ENCODE measurements at places on chromosomes 1 and 21.

- DNase-seq, result no peak
Observed at GRCh38 chr1:94759188-94759587, 61.0 kb upstream of the SLC44A3 start.

DNA sequence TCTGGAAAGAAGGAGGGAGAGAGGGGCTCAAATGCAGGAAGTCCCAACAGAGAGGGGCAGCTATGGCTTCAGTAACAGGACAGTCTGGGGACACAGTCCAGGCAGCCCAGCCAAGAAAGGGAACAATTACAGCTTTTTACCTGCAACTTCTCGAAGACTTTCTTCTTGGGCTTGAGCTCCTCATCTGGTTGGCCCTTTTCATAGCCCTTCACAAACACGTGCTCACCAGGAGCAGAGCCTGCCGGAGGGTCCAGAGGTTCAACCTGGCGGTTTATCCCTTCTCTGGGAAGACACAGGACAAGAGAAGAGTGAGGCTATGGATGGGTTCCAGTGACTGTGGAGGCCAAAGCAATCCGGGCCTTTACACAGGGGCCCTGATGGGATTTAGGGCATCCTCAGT, 37.9 kb downstream of the YARS1 start:
- no peak for DNase-seq

- no peak for DNase-seq
Observed at GRCh38 chr21:45887788-45888187, 93.8 kb upstream of the COL6A1 start.

DNA sequence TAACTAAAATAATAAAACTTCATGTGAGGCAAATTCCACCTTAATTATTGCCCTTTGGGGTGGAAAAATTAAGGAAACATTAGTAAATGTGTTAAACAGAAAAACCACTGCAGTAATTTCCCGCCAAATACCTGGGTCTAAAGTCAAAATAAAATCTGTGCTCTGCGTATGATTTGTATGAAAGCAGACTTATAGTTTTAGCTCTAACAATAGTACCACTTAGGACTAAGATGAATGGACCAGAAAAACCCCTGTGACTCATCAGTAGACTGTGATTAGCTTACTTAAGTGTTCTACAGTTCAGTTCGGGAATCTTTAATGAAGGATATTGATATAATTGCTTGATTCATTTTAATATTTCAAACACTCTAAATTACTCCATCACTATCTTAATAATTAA, 23.3 kb upstream of the C1orf105 start:
- no peak for DNase-seq

DNA sequence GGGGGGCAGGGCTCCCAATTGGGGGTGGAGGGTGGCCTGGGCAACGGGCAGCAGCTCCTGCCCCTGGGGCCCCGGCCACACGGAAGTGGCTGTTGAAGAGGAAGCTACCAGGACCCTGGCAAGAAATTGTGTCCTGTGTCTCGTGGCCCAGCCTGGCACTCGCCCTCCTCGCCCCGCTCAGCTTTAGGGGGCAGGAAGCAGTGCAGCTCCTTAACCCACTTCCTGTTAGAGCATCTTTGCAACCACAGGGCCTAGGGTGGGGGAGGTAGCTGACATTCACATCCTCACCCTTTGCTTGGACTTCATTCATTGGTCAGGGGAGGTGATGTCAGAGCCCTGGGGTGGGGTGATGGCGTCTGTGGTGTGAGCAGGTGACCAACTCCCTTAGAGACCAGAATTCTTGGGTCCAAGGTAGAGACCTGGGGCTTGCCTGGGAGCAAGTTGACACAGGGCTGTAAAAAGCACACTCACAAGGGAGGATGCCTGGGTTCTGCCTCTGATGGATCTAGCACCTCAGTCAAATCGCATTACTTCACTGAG, at the start of gene ARHGAP30:
Gene ARHGAP30, minus strand, starts transcription at position 161 of the 540 bp plus-strand sequence. CDS start 267 bp downstream, outside the sequence.
- peak; percentile 65 for DNase-seq

GRCh38 chr1:194230351-194231144, 1044.1 kb upstream of the B3GALT2 start:
- no peak for DNase-seq

- no peak for DNase-seq
Observed at GRCh38 chr1:23865543-23865930, 2.6 kb downstream of the FUCA1 start.

GRCh38 chr1:87369736-87370478, 41.2 kb downstream of the LMO4 start:
- no peak for DNase-seq

DNA sequence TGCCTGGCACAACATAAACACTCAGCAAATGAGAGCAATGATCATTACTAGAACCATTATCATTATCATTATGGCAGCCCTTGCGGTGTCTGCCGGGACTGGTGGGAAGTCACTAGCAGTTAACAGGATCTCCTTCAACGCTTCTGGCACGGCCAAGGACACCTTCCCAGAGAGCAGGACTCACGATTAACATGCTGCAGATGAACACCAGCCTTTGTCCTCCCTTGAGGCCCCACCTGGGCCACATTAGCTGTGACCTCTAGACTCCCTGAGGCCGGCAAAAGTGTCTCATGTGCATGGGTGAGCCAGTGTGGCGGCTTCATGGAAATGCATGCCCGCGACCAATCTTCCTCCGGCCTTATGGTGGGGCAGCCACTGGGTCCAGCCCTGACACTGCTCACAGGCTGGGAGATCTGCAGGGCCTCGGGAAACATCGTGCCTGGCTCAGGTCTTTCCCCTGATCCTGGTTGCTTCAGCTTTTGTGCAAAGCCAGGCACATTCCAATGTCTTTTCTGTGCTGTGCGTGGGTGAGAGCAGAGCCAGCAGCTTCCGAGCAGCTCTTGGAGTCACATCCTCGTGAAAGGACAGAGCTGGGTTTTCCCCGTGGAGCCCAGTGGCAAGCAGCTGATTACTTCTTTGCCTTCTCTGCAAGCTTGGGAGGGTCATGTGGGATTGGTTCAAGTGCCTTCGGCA, 107.3 kb downstream of the HMGB4 start:
- no peak for DNase-seq

DNA sequence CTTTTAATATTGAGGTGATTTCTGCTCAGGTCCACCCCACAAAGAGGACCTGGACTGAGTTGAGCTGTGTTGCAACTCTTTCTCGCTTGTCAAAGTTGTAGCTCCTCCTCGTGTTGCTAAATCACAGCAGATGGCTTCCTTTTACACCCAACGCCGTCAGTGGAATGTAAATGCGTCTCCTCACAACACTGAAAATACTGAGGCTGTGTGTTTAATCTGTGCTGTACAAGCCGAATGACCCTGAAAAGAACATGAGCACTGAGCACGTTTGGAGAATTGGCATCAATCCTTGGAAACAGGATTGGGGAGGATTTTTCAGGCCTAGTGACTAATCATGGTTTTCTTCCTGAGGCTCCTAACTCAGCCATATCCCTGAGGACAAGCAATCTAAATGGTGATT, 196.0 kb downstream of the CRB1 start:
- DNase-seq, result no peak

- no peak for DNase-seq
Observed at GRCh38 chr1:149936170-149936991, at the start of gene MTMR11. Gene MTMR11, minus strand, starts transcription at chr1:149936879. Its CDS starts 232 bp downstream, at chr1:149936647.

- no peak for DNase-seq
Observed at GRCh38 chr1:239243006-239243405, 143.4 kb upstream of the CHRM3 start.

GRCh38 chr1:111669268-111669667, 49.7 kb downstream of the RAP1A start:
- DNase-seq, result no peak

DNA sequence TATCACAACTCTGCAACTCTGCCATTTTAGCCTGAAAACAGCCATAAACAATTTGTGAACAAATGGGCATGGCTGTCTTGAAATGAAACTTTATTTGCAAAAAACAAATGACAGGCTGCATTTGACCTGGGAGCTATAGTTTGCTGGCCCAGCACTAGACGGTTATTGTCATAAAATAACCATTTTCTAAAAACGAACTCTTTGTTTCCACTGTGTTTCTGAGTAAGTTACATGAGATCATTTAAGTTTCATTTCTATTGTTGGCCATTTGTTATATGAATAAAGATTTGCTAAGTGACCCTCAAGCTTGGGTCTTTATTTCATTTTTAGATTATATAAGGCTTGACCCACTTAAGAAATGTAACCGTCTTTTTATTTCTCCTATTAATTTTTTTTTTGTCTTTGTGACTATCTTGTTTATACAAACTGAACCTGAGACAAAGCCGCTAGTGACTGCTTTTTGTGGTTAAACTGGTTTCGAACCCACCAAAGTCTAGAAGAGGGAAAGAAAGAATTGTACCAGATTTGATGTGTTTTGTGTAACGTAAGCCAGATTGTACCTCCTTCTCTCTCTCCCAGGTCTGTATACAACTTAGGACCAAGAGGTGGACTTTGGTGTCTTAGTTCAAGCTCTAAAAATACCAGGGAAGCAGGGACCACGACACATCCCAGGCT, 12.9 kb upstream of the KCNJ15 start:
- DNase-seq, result no peak

DNA sequence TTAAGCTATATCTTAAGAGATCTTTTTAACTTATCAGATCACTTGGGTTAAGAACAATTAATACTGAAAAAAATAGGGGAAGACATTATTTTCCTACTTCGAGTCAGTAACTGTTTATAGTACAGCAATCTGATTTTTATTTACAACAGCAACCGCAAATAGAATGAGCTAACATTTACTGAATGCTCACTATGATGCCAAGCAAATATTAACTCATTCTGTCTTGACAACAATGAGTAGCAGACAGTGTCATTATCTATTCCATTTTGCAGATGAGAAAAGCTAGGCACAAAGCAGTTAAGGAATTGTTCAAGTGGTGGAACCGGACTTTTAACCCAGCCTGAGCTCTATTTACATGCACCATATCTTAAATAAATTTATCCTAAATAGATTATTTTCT, 273.7 kb downstream of the NTNG1 start:
- no peak for DNase-seq

DNA sequence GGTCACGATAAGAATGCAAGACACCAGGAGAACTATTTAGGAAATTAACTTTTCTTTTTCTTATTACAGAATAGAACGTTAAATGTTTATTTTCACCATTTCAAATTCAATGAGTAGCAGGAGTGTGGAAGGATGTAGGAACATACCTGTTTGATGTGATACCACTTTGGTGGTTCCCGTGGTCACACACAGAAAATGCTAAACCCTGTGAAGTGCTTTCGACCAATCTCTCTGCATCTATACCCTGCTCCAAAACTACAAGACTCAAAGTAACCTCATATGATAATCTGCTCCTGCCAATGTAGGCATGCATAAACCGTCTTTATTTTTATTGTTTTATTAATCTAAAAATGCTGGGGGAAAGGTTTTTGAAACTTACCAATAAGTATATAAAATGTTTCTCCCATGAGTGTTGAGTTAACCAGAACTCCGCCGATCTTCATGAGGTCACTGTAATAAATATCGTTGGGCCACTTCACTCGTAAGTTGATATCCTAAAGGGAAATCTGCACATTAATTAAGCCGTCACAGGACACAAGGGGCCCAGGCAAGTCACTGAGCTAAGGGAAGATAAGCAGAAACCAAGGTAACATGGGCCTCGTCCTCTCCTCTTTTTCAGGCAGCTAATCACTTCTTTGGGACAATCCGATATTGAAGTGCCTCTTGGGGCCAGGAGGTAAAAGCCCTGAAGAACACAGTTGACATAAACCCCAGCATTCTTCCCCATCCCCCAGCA, 60.6 kb downstream of the SIM2 start:
- DNase-seq, result no peak

DNA sequence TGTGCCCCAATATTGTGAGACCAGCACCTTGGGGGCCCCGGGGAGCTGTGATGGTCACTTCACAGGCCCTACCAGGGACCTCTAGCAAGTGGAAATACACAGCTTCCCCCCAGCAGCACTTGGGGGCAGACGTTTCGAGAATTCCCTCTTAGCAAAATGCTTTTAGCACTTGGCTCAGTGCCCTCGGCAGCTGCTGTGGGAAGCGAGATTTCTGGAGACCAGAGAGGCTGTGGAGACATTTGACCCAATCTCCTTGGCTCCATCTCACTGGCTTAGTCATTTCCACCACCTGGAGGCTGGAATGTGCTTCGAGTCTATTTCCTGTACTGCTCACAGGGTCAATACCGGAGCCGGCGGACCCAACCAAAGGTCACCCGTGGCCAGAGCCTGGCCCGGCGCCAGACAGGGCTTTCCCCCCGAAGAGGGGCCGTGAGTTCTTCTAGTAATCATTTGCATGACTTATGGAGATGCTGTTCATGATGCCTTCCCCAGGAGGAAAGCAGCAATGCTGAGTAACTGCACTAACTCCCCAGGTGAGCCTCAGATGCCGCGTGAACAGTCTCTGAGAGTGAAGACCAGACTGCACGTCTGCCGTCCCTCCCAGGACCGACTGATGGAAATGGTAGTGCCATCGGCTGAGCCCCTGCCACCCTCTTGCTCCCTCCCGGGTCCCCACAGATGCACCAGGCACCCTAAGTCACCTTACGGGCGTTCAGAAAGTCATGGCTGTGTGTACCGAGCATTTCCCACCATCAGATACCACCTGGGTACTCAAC, 4.4 kb upstream of the C2CD2 start:
- no peak for DNase-seq

- no peak for DNase-seq
Observed at GRCh38 chr1:152495066-152495675, 15.4 kb upstream of the LCE5A start.

GRCh38 chr1:65208563-65208973, 60.6 kb downstream of the AK4 start:
- DNase-seq, result peak; percentile 11

- DNase-seq, result no peak
Observed at GRCh38 chr1:65615859-65616258, 176.8 kb upstream of the PDE4B start.

- peak; percentile 86 for DNase-seq
Observed at GRCh38 chr1:7770997-7771822, at the start of gene VAMP3. Gene VAMP3, plus strand, starts transcription at chr1:7771296. Its CDS starts 88 bp downstream, at chr1:7771384.

DNA sequence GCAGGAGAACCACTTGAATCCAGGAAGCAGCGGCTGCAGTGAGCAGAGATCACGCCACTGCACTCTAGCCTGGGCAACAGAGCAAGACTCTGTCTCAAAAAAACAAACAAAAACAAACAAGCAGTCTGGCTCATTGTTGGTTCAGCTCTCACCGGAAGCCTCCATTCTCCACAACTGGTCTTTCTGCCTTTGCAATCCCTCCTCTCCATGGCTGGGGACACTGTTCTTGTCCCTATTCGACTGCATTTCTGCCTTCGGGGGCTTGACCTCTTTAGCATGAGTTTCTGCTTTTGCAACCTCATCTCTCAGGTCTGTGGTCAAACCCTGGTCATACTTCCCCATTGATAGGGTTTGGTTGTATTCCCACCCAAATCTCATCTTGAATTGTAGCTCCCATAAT, 216.3 kb upstream of the NR5A2 start:
- no peak for DNase-seq

GRCh38 chr1:21261551-21262292, 28.5 kb downstream of the ECE1 start:
- DNase-seq, result no peak

Measured in C1 segment of cervical spinal cord (tissue), 14 donors.